ENCODE measurements at places on chromosomes 6 and 20.

- DNase-seq = no peak
These were observed 6.3 kb downstream of the NRSN2 start for GRCh38 chr20:353166-353565.

DNA sequence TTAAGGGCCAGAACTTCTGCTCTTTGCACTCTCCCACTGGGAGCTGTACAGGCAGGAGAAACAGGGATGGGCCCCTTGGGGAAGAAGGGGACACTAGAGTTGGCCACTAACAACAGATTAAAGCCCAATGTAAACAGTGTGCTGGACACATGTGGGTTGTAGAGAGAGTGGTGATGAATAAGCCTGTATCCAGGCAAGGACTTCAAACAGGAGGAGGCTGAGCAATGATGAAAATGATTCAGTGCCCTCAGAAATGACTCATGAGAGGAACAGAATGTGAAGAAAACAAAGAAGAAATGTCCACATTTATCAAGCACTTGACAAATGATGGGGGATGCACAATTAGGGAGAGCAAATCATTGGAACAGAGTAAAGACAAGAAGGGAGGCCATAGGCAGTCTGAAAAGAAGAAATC, 242.3 kb downstream of the TBX18 start:
- no peak for DNase-seq

DNA sequence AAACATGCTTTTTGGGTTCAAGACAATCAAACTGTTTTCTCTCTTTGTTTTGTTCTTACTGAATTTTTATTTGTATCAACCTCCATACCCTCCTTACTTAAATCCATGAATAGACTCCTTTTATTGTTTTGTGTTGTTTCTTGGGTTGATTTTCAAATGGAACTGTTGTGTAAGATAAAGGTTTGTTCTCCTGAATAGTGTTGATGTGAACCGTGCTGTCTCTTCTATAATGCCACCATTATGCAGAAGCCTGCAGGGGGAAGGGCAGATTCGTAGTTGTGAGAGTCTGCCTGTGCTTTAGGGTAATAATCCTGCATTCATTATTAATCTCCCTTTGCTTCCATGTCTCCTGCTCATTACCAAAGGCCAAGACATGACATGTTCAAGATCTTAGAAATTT, 105.9 kb downstream of the CDKAL1 start:
- no peak for DNase-seq

- DNase-seq = no peak
These were observed 71.2 kb upstream of the ZNFX1 start for GRCh38 chr20:49349078-49349477.

DNA sequence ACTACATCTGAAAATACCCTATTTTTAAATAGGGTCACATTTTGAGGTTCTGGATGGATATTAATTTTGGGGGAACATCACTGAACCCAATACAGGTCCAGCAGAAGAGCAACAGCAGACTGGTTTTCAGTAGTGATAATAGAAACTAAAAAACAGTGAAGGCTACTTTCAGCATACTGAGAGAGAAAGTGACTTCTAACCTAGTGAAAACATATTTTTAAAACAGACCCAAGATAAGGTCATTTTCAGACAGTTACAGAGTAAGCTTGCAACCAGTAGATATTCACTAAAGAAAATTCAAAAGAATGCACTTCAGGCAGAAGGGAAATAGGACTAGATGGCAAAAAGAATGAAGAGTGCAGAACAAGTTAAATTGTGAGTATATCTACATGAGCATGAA, 42.0 kb upstream of the TMEM244 start:
- no peak for DNase-seq

DNA sequence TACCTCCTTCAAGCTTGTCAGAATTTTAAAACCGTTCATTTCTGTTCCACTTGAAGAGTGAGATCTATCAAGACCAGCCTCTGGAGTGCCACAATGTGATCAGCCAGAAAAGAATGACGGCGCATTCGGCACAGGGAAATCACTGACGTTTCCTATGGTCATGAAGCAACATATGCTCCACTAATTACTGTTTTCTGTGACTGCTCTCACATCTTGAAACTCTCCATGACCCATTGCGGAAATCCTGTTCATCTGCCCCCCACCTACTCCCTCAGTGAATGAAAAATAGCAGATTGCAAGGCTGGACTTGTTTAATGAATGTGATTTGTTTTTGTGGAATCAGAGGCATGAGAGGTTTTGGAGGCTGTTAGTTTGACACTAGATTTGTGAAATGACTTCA, 53.2 kb downstream of the SAMD5 start:
- DNase-seq = no peak

- no peak for DNase-seq
These were observed 77.2 kb downstream of the OR2B2 start for GRCh38 chr6:27834879-27835549.

DNA sequence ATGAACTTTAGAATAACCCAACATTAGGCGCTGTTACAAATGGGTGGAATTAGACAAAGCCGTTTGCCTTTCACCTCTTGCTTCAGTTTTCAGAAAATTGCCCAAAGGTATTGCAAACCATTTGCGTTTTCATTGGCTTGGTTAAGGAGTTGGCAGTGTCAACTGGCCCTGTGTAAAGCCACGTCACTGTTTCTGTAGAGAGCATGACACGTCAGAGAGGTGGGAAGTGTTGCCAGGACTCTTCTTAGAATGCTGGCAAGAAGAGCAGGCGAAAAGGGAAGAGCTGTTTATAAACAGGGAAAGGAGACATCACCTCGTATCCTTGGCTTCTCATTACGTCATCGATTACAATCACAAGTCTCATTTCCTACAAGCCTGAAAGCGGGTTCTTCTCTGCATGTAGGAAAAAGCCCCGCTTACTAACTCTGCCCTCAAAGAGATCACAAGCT, 4.2 kb upstream of the IRF4 start:
- DNase-seq = no peak

DNA sequence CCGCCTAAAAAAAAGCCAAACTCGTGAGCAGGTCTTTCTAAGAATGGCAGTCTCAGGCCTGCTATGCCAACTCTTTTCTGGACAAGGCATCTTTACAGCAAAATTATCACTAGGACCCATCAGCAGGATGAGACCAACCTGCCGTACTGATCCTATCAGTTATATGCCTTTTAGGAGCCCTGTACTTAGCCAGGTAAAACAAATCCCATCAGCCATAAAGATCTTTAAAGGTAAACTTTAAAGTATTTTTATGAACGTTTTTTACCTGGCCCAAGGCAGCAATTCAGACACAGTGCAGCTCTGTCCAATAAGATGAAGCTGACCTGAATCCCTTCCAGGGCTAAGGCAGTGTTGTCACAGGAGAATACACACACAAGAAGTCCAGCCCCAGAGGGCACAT, 51.3 kb upstream of the TGM3 start:
- DNase-seq = no peak
